ENCODE measurements at places on chromosomes 3 and 15.

GRCh38 chr3:45844616-45845015 lies 2.7 kb upstream of the LZTFL1 start:
- DNase-seq = no peak

DNA sequence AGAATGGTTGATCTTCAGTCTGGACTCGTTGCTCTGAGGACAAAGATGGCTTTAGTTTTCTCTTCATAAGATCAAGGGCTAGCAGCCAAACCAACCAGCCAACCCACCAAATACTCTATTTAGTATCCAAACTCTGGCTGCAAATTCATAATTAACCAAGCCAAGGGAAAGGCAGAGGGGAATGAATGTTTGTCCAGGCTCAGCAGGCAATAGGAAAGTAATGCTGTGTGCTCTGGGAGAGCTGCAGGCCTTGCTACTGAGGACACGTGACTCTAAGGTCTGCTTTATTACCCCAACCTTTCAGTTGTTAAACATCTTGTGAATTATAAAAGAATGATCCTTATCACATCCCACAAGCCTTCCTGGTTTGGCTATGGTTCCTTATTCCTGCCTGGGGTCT lies 52.3 kb upstream of the GALNT15 start:
- no peak for DNase-seq

DNA sequence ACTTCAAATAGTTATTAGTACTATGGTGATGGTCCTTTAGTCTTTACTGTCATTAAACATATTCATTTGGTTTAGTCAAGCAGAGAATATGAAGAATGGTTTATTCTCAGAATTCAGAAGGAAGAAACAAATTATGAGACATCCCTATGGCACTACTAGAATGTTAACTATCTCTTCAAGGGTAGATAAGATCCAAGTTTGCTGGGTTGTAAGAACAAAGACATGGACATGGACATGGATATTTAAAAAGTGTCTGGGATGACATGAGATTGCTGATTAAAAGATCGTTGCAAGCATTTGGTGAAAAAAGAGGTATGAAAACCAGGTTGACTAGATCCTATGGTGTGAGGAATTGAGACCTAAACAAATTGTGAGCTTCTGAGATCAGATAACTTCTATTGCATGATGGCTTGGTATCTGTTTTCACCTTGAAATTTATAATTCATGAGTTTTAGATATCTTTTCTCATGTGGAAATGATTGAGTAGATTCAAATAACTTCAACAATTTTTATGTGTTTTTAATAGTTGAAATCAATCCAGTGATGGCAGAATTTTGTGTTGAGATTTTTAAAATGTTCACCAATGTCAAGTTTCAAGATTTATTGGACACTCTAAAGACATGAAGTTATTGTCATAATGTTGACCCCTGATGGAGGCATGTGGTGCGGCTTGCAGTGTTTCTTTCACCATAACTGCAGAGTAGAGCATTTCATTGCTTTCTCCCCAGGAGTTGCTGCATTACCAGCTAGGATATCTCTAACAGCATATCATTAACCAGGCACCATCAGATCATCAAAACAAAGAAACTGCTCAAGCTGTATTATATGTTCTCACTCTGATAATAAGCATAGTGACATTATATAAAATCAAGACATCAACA lies 72.6 kb downstream of the NAALADL2 start:
- DNase-seq = no peak

DNA sequence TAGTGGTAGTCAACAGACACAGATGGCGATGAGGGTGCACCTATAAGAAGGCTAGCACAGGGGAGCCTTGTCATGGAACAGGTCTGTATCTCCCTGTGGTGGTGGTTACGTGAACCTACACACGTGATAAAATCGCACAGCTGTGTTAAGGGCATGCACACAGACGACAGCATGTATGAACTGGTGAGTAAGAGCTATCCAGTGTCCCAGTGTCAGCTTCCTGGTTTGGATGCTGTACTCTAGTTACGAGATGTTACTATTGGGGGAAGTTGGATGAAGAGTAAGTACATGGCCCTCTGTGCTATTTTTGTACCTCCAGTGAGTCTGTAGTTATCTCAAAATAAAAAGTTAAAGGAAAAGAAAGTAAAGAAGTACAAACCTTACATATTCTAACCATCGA lies 38.2 kb downstream of the MTMR10 start:
- no peak for DNase-seq

DNA sequence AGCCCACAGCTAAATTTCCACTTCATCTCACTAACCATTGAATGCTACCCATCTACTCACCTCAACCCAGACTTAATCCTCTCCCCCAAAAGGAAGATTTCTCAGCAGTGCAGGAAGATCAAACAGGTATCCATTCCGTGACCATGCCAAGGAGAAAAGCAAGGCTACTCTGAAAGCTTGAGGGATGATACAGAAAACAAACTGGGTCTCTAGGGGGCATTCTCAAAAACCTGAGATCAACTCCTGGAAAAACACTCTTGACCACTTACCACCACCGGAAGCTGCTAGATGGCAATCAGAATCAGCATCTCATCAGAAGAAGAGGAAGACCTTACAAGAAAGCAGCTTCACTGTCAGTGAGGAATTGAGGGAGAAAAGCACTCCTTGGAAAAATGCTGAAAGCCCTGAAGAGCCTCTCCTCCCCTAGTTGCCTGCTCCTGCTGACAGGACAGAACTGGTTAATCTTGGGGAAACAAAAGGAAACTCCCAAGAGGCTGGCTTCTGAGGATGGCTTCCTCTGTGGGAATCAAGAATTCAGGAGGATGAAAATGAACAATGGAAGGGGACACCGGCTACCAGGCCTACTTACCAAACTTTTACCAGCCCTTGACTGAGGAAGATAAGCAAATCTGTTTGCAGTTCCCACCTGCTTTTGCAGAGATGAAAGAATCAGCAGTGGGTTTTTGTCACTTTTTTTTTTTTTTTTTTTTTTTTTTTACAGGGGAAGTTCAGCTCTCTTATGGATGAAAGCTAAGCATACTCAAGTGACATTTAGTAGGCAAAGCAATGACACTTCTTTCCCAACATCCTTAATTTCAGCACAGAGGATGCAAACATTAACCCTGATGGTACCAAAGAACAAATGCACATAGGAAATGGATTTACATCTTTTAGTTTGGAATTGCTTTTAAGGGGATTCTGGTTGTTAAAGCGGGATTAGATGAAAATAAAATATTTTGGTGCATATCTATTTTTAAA lies at the start of gene ATP8B4:
Gene ATP8B4, minus strand, starts transcription at position 171 of the 978 bp plus-strand sequence. CDS start 12,267 bp downstream, outside the sequence.
- DNase-seq = no peak

DNA sequence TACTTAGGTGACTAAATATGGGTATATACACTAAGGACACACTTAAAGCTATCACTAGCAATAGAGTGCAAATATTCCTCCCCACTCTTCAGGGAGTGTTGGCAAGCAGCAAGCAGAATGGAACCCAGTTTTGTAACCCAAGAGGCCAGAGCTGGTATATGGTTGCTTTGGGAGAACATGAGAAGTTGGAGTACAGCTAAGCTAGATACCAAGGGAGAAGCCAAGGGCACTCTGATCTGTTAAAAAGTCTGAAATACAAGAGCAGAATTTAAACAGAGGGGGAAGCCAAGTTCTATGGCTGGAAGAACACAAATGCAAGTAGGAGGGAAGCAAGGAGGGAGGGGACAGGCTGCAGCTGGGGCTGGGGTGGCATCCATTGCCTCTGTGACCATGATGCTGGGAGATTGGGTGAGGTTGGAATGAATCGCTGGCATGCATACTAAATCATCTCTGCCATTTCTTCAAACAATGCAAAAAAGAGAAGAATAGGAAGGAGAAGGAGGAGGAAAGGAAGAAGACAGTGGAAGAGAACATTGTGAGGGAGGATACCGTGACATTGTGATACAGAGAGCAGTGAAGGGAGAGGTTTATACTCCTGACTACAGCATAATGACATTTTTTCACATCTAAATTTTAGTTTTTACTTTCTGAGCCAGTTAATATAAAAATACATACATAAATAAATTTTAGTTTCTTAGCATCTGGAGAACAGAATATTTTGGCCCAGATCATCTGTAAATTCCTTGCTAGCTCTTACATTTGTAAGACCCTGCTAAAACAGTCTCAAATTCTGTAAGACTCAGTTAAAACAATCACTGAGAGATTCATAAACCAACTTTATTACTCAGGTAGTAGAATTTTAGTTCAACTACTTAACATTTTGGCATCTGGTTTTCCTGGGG lies 9.0 kb upstream of the ANXA2 start:
- no peak for DNase-seq

- no peak for DNase-seq
Measured at GRCh38 chr15:28904541-28905315, 19.0 kb downstream of the APBA2 start.
